ENCODE measurements at places on chromosomes 6 and 20.

- no peak for DNase-seq
Observed at GRCh38 chr6:158911746-158912480, 88.1 kb downstream of the RSPH3 start.

DNA sequence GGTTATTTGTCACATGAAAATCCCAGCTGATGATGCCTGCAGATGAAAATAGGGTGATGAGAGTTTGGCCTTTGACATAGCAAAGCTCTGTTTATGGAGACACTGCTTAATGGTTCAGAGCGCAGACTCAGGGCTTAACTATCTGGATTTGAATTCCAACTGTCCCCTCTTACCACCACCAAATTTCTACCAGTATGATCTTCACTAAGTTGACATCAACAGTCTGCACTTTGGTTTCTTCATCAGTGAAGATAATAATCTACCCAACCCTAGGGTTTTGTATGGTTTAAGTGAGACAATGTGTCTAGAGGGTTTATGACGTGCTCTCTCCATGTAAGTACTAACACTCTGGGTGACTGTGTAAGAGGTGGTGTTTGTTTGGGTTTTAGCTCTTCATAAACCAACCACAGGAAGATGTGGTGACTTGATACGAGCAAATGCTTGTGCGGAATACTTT, 151.4 kb upstream of the TNFAIP3 start:
- peak; percentile 15 for DNase-seq

GRCh38 chr20:12984069-12984765, 24.6 kb upstream of the SPTLC3 start:
- DNase-seq, result no peak

DNA sequence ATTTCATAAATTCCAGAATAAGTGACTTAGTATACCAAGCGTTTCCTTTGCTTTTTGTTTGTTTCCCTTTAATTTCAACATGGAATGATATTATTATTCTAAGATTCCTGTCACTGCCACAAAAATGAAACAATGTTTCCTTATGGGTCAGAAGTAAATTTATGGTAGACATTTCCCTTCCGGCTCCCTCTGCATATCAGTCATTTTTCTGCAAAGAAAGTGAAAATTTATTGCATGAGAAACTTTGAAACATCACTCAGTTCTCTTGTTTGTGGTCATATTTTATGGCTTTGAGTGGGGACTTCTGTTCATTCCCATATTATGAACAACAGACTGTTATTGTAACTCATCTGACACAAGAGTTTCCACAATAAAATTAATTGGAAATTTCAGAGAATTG, 97.8 kb downstream of the NKAIN2 start:
- no peak for DNase-seq

DNA sequence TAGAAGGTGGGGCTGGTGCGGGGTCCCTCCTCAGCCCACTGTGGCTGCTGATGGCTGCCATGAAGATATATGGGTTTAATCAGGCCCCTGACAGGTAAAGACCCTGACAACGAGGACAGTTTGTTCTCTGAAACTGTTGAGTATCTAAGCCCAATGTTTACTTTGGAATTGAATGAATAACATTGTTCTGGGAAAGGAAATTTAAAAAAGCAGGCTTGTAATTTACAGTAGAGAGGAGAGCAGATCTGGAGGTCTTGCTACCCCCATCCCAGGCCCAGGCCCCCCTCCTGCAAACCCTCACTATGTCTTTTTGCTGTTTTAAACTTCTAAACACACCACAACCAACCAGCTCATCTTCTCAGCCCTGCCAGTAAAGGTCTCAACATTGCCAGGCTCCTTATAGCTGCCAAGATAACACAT, 171.3 kb downstream of the CDC5L start:
- no peak for DNase-seq

- no peak for DNase-seq
Observed at GRCh38 chr6:135811644-135812526, 39.6 kb upstream of the PDE7B start.

- DNase-seq, result no peak
Observed at GRCh38 chr6:44062771-44063560, 64.3 kb downstream of the MRPL14 start.

DNA sequence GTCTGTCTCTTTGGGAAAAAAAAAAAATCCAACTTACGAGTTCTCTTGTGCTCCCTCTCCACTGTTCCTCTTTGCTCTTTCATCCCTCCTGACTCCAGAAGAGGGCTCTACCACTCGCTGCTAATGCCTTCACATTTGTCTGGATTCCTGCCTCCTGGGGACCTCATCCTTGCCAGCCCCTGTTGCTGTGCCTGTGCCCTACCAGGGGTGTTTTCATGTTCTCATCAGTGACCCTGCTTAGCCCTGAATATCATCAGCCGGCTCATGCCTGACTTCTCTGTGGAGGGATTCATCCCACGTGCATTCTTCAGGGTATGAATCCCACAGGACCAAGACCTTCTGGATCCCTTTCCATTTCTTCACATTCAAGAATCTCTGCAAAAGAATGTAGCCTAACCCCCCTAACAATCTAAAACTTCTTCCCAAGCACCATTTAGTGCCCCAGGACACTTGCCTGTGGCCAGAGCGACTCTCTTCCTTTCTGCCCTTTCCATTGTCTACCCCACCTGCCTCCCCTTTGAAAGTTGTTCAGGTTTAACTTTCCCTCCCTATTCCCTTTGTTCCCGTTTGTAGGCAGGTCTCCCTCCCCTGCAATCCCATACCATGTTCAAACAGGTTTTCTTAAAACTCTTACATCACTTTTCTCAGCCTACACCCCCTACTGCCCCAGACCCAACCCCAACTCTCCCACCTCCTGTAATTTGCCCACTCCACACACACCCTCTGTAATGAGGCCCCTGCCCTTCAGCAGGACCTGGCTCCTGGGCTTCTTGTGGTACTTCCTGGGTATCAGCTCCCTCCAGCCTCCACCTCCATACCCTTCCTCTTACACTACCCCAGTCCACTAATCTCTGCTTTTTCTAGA, 50.2 kb downstream of the RREB1 start:
- DNase-seq, result no peak

DNA sequence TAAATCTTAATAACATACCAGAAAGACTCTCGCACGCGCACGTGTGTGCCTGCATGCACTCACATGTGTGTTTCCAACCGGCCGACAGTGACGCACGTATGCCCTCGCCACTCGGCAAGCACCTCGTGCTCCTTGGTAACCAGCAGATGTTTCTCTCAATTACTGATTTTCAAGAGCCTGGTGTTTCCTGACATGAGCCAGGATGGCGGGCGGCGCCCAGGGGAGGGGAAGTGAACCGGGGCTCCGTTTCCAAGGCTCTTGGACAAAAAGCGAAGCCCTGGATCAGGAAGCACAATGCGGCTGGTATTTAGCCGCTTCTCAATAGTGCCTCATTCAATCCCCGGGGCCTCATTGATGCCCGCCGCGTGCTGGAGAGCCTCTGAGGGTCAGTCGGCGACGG, 37.7 kb downstream of the PMEPA1 start:
- no peak for DNase-seq

DNA sequence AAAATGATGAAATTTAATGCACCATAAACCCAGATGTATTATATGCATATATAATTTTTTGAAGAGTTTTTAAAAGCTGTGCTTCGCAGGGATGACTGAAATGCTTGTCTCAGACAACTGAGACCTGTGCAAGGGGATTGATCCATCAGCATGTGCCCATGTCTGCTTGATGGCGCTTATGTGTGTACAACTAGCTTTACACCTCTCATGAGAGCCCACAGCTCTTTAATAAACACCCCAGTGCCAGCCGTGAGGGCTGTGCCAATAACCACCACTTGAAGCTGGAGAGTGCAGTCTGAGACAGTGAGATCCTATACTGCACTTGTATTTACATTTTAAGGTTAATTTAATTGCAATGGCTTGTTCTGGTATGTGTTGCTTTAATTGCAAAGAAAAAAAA, 225.5 kb downstream of the BCKDHB start:
- DNase-seq, result no peak

- no peak for DNase-seq
Observed at GRCh38 chr6:97656236-97656635, 373.2 kb upstream of the MMS22L start.

DNA sequence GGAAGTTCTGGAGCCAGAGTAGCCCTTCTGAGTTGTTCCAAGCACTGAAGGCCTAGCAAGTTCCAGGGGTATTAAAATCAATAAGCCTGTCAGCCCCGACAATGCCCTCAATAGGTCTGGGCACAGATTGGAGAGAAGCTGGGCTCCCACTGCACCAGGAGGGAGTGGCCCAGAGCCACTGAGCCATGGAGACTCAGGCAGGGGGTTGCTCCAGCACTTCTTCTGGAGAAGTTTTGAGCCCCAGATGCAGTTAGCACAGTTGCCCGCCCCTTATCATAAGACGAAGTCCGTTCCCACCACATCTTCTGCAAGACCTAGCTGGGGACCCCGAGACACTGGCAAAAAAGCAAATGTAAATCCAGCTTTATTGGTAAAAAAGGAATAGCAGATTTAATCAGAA, 13.0 kb downstream of the DEFB132 start:
- no peak for DNase-seq

DNA sequence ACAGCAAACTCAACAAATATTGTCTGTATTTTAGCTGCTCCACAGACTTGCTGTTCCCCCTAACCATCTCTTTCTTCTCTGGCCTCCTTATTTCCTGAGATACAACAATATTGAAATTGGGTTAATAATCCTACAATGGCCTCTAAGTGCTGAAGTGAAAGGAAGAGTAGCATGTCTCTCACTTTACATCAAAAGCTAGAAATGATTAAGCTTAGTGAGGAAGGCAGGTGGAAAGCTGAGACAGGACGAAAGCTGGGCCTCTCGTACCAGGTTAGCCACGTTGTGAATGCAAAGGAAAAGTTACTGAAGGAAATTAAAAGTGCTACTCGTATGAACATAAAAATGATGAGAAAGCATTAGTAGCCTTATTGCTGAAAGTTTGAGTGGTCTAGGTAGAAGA, 63.8 kb downstream of the ELOVL5 start:
- no peak for DNase-seq

GRCh38 chr6:135853227-135853626, 1.7 kb downstream of the PDE7B start:
- no peak for DNase-seq

- no peak for DNase-seq
Observed at GRCh38 chr6:71393471-71393870, 104.9 kb downstream of the OGFRL1 start.

- no peak for DNase-seq
Observed at GRCh38 chr6:34238585-34239499, 2.2 kb downstream of the HMGA1 start.

DNA sequence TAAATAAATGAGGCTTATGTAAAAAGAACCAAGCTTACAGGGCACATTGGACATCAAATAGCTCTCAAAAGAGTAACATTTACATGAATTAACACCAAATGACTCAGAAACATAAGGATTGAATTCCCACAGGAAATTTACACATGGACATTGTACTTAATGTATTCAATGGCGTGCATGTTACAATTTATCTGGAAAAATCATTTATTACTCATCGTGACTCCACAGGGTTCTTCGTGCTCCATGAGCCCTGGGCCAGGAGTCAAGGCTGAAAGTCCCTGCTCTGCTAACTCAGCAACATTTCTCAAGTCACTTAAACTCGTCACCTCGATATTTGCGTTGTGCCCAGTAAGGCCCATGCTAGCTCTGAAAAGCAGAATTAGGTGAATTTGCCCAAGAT, 158.5 kb downstream of the PHACTR1 start:
- DNase-seq, result no peak
